ENCODE measurements at places on chromosomes 1 and 21.
A peak's percentile ranks its signal among the peaks of the same experiment; 100 is the strongest.

- no peak for DNase-seq
Observed at GRCh38 chr1:56146449-56146848, 432.9 kb downstream of the PLPP3 start.

- DNase-seq = no peak
Observed at GRCh38 chr1:241817331-241817792, 30.6 kb upstream of the EXO1 start.

- no peak for DNase-seq
Observed at GRCh38 chr1:232806186-232806510, 932 bp downstream of the MAP10 start.

- no peak for DNase-seq
Observed at GRCh38 chr21:43603641-43604504, 55.4 kb downstream of the HSF2BP start.

DNA sequence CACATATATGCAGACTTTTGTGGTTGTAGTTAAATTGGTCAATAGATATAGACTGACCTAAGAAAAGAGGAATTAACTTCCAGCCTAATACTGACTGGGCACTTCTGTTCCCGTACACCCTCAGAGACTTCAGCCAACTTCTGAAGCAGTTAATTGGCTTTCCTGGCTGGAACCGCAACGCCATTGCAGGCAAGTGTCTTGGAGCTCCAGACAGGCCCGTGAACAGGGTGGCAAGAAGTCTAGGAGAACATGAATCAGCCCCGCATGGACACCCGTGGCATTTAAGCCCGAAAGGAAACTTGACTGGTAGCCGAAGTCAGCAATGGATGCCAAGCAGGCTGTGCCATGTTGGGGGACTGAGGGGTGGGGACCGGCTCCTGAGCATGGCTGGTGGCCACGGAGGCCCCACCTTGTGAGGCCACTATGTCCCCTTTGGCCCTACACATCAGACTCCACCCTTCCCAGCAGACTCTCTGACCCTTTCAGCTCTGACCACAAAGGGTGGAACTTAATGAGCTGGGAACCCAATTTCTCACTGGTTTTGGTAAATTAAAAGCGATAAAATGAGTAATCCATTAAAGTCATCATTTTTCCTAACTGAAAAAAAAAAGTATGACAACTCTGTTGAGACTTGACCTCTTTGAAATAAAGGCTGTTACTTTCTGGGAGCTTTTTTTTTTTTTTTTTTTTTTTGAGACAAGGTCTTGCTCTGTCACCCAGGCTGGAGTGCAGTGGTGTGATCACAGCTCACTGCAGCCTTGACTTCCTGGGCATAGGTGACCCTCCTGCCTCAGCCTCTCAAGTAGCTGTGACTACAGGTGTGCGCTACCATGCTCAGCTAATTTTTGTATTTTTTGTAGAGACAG is 54.1 kb downstream of the RUNX1 start:
- no peak for DNase-seq

DNA sequence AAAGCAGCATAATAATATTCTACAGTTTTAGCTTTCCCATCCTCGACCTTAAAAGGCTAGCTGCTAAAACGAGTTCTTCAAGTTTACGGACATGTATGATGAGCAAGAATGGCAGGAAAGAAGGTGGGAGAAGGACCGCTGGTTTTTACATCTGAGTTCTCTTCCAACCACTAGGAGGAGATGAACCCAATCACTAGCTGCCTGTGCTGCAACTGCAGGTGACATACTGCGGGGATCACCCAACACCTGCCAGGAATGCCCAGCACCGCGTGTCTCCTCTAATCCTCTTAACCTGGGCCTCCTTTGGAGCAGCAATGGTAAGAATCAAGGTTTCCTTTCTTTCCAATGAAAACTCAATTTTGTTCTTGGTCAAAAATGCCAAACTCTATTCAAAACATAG is 23.5 kb downstream of the TOR3A start:
- DNase-seq = no peak

DNA sequence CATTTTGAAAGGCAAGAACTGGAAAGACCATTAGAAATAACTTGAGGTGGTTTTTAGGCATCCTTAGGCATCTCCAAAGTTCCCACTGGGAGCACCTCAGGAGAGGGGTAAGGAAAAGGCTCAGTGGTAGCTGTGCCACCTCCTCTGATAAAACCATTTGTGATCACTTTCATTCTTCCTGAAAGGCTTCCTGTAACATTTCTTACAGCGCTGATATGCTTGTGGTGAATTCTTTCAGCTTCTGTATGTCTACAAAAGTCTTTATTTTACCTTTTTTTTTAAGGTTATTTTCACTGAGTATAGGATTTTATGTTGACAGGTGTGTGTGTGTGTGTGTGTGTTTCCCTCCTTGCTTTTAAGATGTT is 54.8 kb downstream of the VANGL2 start:
- DNase-seq = no peak

GRCh38 chr1:22210176-22210575 is 67.3 kb upstream of the WNT4 start:
- no peak for DNase-seq

- DNase-seq = no peak
Observed at GRCh38 chr1:37410815-37411214, 63.6 kb upstream of the ZC3H12A start.

GRCh38 chr1:48066936-48067335 is 69.8 kb upstream of the TRABD2B start:
- no peak for DNase-seq

GRCh38 chr1:243849421-243850201 is 432 bp downstream of the AKT3 start:
- peak; percentile 1 for DNase-seq

- DNase-seq = no peak
Observed at GRCh38 chr1:214662223-214662785, 59.3 kb downstream of the CENPF start.

Measured in NCI-H187 (cell line).